ENCODE measurements at places on chromosomes 6 and 20.
A peak's percentile ranks its signal among the peaks of the same experiment; 100 is the strongest.

- peak; percentile 59 for ATAC-seq
Measured at GRCh38 chr20:51586005-51586440, 43.5 kb upstream of the NFATC2 start.

GRCh38 chr20:55677011-55677410 is 328.3 kb downstream of the CBLN4 start:
- no peak for ATAC-seq

DNA sequence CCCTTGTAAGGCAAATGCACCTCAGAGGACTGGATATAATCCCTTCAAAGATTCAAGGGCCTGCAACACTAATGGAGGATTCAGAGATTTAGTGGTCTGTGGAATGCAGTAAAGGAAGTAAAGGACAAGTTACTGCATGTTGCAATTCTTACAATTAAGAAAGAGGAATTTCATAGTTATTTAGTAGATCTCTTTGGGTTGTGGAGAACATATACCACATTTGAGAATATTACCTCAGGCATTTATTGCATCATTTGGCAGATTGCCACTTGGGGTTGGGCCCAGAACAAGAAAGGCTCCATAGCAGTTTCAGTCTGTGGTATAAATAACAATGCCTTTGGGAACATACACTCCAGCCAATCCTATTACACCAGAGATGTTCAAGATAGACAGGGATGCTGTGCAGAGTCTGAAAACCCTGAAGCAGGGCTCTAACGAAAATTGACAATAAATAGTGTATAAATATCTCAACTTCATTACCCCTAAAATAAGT is 20.9 kb upstream of the EPM2A start:
- no peak for ATAC-seq

DNA sequence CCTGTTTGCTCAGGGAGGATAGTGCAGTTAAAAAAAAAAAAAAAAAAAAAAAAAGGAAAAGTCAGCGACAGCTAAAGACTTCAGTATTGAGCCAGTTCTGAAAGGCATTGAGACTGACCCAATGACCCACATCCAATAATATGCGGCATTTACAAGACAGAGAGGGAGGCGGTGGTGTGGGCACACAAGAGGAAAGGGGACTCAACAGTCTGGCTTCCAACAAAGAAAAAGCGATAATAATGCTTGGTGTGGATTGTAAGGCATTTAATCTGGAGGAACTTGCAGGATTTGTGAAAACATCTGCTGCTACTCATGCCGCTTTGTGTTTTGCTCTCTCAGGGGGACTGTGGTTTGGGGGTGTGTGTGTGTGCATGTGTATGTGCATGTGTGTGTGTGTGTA is 784.3 kb upstream of the CHD6 start:
- no peak for ATAC-seq

DNA sequence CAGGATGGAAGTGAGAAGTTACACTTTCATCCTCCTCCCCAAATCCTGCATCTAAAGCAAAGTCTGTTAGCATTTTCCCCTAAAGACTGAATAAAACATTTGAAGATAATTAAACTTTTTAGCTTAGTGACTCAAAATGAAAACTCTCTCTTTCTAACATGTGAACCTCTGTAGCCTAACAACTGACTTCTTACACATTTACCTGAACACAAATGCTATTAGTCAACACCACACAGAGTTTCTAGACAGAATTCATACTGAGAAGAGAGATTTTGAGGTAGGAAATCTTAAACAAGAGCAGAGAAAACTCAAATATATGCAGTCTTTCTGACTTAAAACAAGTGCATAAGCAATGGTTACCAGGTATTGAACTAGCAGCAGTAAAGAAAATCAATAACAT is 149.9 kb upstream of the SMLR1 start:
- peak; percentile 79 for ATAC-seq

GRCh38 chr20:18265441-18265840 is 22.9 kb upstream of the ZNF133 start:
- no peak for ATAC-seq

- no peak for ATAC-seq
Measured at GRCh38 chr20:14288341-14289330, 48.8 kb downstream of the FLRT3 start.

DNA sequence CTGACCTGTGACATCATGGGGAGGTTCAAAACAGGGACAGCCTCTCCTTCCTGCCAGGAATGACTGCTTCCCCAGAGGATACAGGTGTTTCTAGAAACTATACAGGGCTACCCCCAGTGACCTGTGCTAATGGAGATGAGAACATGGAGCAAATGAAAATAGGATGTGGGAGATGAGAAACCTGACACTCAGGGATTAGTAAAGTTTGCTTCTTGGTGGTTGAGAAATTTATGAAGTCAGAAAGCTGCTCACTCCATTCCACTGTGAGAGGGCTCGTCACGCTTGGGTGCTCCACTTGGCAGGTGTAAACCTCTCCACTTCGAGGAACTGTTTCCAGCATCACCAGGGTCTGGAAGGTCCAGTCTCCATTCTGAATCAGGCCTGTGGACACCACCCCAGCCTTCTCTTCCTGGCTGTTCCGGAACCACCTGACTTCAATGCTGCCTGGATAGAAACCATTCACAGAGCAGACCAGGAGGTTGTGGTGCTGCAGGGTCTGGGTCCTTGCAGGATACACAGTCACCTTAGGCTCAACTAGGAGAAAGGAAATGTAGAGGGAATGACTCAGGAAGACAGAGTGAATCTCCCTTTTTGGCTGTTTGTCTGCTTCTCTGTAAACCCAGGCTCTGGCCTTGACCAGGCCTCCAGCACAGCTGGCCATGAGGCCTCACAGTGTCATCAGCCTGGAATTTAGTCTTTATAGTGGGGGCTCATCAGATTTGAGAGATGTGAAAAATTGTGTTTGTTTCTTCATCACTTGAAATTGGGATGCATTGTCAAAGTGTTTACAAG is 10.8 kb downstream of the HLA-DRB5 start:
- no peak for ATAC-seq

DNA sequence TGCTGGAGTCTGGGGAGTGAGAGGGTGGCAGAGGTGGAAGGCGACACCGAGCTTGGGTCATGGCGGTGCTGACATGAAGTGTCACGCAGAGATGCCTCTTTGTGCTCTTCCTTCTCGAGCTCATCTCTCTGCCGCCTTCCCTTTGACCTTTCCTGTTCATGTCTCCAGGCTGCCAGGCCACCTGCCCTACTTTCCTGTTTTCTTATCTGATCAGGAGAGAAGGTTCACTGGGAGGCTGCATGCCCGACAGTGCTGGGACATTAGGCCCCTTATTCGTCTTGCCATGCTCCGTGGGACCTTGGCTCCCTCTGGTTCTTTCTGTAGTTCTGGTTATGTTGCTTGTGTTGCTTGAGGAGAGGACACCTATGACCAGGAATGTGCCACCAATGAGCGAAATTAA is 33.2 kb downstream of the CST8 start:
- no peak for ATAC-seq

GRCh38 chr6:7085911-7086310 is 21.9 kb upstream of the RREB1 start:
- no peak for ATAC-seq

DNA sequence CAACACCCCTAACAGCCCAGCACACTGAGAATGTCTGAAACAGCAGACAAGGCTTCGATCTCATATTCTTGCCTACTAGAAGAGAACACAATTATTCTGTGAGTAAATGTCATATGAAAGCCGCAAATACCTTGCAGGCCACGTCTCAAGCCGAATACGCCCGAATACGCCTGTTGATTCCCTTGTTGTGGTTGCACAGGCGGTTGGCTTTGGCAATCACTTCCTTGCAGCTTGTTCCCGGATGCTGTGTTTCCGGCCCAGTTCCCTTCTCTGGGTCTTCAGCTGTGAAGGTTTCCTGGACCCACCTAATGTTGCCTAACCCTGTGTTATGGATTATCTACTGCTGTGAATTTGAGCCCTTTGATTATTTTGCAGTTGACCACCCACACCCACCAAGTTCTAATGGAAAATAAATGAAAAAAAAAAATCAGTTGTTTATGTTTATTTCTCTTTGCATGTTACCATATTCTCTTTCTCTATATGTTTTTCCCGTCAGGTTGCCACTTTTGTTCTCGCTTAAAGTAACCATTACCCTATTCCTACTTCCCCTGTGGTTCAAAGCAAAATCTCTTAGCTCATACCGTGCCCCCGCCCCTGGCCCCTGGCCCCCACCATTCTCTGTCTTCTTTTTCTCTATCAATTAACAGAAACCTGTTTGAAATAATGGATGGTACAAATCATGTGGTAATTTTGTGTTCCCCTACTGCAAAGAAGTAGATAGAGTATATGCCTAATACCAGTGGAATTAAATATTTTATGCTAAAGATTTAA is 172.4 kb downstream of the ADGB start:
- peak; percentile 73 for ATAC-seq

DNA sequence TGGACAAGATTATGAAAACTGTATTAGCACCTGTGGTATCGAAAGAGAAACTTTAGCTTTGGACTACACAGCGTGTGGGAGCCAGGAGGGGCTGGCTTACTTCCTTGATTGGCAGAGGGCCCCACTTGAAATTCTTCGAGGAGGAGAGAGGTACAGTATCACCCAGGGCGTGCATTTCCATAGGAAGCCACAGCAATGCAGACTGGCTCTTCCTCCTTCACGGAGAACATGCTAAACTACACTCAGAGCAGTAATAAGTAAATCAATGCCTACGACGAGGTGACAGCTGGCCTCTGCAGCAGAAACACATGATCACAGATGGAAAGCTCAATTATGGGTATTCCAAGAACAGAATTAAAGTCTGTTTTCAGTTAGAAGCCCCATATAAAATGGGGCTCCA is 44.2 kb downstream of the MYLK4 start:
- ATAC-seq, result no peak

DNA sequence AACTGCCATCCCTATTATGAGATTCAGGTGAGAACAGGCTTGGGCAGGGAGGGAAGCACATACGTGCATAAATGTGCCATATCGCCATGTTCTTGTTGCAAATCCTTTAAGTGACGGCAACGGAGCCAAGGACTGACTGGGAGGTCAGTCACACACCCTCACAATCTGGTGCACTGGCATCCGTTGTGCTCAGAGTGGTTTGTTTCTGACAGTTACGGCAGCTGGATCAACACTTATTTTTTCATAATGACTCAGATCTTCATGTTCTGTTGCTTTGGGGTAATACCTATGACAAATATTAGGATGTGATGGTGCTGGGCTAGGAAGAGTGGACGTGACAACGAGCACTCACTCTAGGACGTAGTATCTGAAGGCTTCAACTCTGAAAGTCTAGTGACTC is 56.2 kb upstream of the PREP start:
- peak; percentile 84 for ATAC-seq

DNA sequence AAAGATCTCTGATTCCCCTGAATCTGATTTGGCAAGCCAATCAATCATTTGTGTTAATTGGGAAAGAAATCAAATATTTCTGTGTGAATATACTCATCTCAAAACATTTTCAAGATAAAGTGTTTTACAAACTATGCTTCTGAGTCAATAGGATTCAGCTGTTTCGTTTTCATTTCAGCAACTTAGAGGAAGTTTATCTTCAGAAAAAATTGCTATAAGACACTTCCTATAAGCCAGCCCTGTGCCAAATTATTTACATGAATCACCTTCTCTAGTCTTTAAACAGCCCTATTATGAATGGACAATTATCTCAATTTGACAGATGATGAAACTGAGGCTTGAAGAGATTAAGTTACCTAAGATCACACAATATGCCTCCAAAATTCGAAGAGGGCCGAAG is 10.9 kb downstream of the DEFB129 start:
- ATAC-seq, result peak; percentile 84

- no peak for ATAC-seq
Measured at GRCh38 chr6:3009930-3010329, 10.2 kb downstream of the NQO2 start.

- no peak for ATAC-seq
Measured at GRCh38 chr6:118696271-118696670, 44.9 kb upstream of the CEP85L start.

DNA sequence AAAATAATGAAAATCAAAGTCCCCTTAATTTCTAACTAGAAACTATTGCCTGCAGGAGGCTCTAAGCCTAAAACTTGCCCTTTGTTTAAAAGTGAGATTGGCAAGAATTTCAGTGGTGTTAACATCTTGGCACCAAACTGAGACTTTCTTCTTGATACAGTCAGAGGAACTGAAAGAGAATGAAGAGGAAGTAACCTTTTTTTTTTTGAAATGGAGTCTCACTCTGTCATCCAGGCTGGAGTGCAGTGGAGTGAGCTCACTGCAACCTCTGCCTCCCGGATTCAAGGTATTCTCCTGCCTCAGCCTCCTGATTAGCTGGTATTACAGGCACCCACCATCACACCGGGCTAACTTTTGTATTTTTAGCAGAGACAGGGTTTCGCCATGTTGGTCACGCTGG is 3.6 kb downstream of the DOP1A start:
- no peak for ATAC-seq

DNA sequence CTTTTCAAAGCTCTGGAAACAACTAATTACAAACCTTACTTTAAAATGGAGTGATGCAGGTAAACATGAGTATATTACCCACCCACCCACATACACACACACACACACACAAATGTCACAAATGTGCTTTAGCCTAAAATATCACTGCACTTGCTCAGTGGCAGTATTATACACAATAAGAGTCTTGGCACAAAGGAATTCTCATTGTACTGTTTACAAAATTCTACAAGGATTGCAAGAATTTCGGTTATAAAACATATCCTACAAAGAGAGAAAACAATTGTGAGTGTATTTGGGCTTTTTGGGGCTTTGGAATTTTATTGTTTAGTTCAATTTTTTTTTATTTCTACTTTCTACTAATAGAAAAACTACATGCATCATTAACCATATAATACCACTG is 113.2 kb upstream of the BEND6 start:
- no peak for ATAC-seq

DNA sequence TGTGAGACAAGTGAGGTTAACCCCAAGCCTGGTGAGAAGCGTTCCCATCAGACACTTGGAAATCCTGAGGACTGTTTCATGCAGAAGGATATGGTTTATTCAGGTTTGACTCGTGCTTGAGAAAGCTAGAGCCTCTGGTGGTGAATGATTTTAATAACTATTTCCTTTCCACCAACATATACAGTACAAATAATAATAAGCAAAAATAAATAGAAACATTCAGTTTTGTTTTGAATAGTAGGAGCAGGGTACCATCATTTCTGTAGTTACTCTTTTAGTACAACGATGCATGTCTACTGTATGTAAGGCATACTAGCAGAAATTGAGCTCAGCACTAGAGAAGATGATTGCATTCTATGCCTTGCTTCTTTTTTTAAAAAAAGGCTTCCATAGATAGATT is 33.5 kb downstream of the PLG start:
- peak; percentile 41 for ATAC-seq

GRCh38 chr20:38338849-38339520 is 7.3 kb upstream of the LBP start:
- ATAC-seq, result no peak
